PC-9 (cell line): ENCODE measurements at places on chromosomes 13 and 19. TPM values are rescaled to one million over a fixed set of nuclear protein-coding genes. Genes with fewer than 3 reads are reported as not detected.

Gene LACC1
- 2.4 and 3.0 TPM in 2 replicates for total RNA-seq

Gene LAIR1
- total RNA-seq, result not detected in 2 replicates

GRCh38 chr19:55650602-55651230 lies 2.7 kb downstream of the CCDC106 start:
- H3K4me3 ChIP-seq, result no peak overlapping the region
- H3K27ac ChIP-seq, result no peak overlapping the region
- no peaks in the 10 kb centered on the region for H3K27me3 ChIP-seq
- DNase-seq, result no peak
- peaks cover 5% of the 10 kb centered on the region; the same call in 1 of the 2 replicates for H3K4me1 ChIP-seq
- H3K36me3 ChIP-seq, result peaks cover 3% of the 10 kb centered on the region

GRCh38 chr19:47521473-47522180 lies 6.8 kb upstream of the NAPA start:
- H3K27me3 ChIP-seq, result no peaks in the 10 kb centered on the region
- no peak for DNase-seq
- no peak overlapping the region for H3K4me3 ChIP-seq

GRCh38 chr13:59643906-59644626 lies 519.7 kb downstream of the DIAPH3 start:
- H3K27ac ChIP-seq, result no peak overlapping the region
- H3K36me3 ChIP-seq, result no peaks in the 10 kb centered on the region
- no peaks in the 10 kb centered on the region for H3K4me1 ChIP-seq
- no peak for DNase-seq
- H3K27me3 ChIP-seq, result no peaks in the 10 kb centered on the region
